ENCODE measurements at places on chromosomes 13 and 19. TPM values are rescaled to one million over a fixed set of nuclear protein-coding genes. Genes with fewer than 3 reads are reported as not detected.

GRCh38 chr19:51326216-51327065 lies 15.0 kb downstream of the IGLON5 start:
- no peak for DNase-seq

GRCh38 chr19:35080613-35081170 lies 34.9 kb upstream of the FXYD3 start:
- no peak for DNase-seq

- no peak for DNase-seq
Observed at GRCh38 chr13:74438901-74439300, 304.7 kb upstream of the KLF12 start.

GRCh38 chr13:28286263-28286662 lies 147.9 kb downstream of the PAN3 start:
- no peak for DNase-seq

DNA sequence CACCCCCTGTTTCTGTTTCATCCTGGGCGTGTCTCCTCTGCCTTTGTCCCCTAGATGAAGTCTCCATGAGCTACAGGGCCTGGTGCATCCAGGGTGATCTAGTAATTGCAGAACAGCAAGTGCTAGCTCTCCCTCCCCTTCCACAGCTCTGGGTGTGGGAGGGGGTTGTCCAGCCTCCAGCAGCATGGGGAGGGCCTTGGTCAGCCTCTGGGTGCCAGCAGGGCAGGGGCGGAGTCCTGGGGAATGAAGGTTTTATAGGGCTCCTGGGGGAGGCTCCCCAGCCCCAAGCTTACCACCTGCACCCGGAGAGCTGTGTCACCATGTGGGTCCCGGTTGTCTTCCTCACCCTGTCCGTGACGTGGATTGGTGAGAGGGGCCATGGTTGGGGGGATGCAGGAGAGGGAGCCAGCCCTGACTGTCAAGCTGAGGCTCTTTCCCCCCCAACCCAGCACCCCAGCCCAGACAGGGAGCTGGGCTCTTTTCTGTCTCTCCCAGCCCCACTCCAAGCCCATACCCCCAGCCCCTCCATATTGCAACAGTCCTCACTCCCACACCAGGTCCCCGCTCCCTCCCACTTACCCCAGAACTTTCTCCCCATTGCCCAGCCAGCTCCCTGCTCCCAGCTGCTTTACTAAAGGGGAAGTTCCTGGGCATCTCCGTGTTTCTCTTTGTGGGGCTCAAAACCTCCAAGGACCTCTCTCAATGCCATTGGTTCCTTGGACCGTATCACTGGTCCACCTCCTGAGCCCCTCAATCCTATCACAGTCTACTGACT lies at the start of gene KLK3:
TSS of gene KLK3 (plus strand) at position 280 of the 775 bp plus-strand sequence. CDS start at position 321, 41 bp downstream.
- no peak for DNase-seq

GRCh38 chr13:48902368-48902767 lies 73.3 kb upstream of the FNDC3A start:
- no peak for DNase-seq

GRCh38 chr13:91948736-91949135 lies 550.3 kb downstream of the GPC5 start:
- no peak for DNase-seq

DNA sequence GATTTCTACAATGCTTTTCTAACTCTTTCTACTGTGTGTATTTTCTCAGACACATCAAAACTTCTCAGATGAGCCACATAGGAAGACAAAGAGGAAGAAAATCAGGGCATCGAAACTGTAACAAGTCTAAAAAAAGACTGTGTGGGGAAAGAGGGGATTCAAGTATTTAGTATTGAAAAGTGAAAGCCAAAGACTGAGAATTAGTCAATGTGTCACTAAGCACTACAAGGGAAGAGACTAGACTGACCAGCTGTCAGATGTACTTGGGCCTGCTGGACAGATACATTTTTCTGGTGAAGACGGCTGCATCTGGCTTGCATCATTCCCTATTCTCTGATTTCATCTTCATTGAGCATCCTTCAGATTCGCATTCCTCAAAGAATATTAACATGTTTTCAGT lies 25.4 kb downstream of the COMMD6 start:
- no peak for DNase-seq

DNA sequence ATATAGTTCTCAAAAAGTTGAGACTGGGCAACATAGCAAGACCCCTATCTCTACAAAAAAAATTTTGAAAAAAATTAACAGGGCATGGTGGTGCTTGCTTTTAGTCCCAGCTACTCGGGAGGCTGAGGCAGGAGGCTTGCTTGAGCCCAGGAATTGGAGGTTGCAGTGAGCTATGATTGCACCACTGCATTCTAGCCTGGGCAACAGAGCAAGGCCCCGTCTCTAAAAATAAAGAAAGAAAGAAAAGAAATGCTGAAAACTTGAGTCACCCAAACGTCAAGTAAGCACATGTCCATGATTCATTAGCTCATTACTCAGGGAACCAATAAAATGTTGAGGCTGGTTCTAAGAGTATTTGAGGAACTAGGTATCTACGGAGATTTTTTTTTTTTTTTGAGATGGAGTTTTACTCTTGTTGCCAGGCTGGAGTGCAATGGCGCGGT lies 33.9 kb upstream of the SEMA6B start:
- no peak for DNase-seq

DNA sequence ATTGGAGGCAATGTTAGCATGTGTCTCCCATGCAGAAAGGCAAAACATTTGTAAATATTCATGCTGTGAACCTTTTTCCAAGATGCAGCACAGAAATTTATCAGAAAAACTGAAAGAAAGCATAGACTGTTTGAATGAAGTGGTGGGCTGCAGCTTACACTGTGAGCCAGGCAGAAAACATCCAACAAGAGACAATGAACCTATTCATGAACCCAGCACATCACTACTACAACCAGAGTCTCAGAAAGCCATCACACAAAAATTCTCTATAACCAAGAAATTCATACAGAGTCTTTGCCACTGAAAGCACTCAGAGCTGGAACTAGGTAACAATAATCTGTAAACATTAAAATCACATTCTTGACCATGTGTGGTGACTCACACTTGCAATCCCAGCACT lies 448.9 kb downstream of the UQCRFS1 start:
- DNase-seq: no peak

GRCh38 chr13:92225861-92226260 lies 827.4 kb downstream of the GPC5 start:
- DNase-seq: no peak

- no peak for DNase-seq
Observed at GRCh38 chr13:99043831-99044231, 66.0 kb upstream of the DOCK9 start.

DNA sequence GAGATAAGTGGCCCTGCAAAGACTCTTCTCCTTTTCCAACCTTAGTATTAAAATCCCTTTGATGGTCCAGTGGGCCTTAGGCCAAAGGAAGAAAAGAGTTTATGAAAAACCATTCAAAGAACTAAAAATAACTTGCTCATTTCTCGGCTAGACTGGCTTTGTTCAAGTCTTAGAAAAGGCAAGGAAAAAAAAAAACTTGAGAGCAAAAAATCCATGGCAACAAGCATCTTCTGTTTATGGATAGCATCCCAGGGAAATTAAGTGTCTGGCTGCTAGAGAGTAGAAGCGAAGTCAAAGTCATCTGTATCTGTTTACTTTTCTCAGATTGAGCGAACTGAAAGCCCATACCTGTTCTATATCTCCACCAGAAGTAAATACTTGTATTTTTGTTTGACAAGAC lies 129.6 kb downstream of the KCTD15 start:
- no peak for DNase-seq

GRCh38 chr13:112182846-112183531 lies 116.0 kb downstream of the SOX1 start:
- DNase-seq: no peak

DNA sequence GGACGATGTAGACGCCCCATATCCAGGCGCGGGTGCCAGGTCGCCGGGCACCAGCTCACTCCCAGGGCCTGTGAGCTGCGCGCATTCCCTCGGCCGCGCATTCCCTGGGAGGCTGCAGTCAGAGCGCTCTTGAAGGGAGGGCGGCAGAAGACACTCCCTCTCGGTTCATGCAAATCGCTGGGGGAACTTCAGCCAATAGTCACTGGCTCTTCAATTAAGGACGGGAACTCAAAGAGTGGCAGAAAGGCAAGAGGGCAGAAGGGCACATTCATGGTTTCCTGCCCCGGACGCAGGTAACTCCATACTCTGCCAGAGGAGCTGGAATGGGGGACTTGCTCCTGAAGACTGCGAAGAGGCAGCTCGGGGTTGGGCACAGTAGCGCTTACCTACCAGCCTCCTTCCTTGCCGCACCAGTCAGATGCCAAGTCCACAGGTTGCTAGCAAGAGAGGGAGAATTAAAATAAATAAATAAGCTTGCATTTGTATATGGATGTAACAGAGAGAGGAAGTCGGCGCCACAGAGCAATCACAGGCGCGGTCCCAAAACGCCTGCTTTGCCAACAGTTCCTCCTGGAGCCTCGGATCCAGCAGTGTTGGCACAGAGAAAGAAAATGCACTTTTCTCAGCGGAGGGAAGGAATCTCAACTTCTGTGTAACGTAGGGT lies 459 bp downstream of the PCDH20 start:
- peak; percentile 61 for DNase-seq

GRCh38 chr13:22757530-22758120 lies 423.2 kb upstream of the SGCG start:
- no peak for DNase-seq

DNA sequence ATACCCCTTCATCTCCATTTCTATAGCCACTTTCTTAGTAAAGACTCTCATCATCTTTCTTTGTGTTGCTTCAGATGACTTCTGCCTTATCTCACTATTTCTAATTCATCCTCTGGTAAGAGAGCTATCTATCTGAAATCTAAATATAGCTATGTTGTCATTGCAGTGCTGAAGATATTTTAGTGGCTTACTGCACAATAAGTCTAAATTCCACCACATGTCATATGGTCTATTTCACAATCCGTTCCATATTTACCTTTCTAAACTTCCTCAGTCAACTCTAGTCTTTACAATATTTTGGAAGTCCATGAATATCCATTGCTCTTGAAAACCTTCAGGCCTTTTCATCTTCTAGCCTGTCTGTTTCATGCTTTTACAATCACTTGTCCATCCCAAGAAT lies 465.1 kb upstream of the SLC10A2 start:
- no peak for DNase-seq

DNA sequence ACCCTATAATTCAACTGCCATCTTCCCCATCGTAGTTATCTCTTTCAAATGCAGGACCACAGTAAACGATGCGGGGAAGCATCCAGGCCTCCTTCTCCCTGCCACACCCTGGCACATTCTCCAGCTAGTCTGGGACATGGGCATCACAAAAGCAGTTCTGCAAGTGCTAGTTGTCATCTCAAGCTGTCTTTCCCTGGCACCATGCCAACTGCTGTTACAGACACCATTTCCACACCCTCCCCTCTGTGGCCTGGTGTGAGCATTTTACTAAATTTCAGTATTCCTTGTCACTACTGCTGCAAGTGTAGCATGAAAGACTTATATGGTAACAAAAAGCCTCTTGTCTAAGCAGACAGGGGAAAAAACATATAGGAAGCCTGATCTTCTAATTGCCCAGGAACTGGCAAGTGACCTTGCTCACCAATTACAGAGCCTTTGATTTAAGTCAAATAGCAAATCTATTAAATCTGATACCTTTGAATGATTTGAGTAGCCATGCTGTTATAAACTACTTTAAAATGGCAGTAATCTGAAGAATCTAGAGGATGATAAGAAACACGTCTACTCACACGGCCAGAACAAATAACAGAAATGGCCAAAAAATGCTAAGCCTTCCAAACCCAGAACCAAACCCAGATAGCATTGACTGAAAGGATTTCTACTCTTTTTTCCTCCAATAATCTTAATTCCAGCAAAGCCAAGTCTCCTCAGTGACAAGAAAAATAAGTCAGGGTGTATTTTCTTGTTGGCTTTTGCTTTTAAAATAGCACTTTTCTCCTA lies 179.0 kb downstream of the NUFIP1 start:
- DNase-seq: no peak

GRCh38 chr19:15072930-15073647 lies 8.9 kb upstream of the OR1I1 start:
- no peak for DNase-seq

GRCh38 chr19:15829306-15829698 lies 13.8 kb upstream of the OR10H1 start:
- DNase-seq: no peak

GRCh38 chr13:52847682-52848432 lies 583 bp downstream of the PCDH8 start:
- no peak for DNase-seq

Gene ZNF709
- 2.4 TPM for total RNA-seq

Gene ATXN8OS
- total RNA-seq: not detected

Gene NR2C2AP
- total RNA-seq: 15.1 TPM

Gene KRTDAP
- total RNA-seq: not detected

Gene ZNF468
- 12.3 TPM for total RNA-seq

Gene HCN2
- 0.55 TPM for total RNA-seq
